ENCODE measurements at places on chromosomes 16 and 17.

DNA sequence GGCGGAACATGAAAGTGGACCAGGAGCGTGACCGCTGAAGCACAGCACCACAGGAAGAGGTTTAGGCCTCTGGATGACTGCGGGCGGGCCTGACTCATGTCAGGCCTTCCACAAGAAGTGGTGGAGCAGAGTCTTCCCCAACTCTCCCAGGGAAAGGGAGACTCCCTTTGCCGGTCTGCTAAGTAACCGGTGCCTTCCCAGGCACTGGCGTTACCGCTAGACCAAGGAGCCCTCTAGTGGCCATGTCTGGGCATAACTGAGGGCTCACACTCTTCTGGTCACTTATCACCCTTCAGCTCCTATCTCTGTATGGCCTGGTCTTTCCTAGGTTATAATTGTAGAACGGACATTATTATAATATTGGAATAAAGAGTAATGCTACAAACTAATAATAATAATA is 1931.9 kb downstream of the TP53TG3F start:
- DNase-seq: peak; percentile 18

- DNase-seq: no peak
Observed at GRCh38 chr17:50934672-50935220, 68.6 kb upstream of the TOB1 start.

DNA sequence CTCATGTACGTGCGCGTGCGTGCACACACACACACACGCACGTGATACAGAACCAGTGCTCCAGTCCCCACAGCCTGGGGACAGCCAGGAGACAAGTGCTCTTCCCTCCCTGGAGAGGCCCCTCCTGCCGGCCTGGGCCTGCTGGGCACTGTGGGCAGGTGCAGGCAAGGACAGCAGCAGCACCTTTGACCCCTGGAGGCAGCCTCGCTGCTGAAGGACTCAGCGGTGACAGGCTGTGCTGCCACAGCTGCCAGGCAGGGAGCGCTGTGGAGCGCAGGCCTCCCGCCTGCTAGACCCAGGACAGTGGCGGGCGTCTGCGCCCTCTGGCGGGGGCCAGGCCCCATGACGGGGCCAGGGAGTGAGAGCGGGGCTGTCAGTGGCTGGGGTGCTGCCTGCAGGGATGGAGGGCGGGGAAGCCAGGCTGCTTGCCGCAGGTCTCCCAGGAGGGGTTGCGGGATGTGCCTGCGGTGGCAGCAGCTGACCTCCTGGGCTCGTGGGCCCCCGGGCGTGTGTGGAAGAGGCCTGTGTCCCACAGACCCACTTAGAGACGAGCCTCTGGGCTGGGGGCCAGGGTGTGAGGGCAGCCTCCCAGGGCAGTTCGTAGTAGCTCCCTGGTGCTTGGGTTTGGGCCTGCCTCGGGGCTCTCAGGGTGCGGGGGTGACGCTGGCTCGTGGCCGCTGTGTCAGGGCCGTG is 63.5 kb upstream of the PVALEF start:
- DNase-seq: peak; percentile 93

- DNase-seq: no peak
Observed at GRCh38 chr16:84821179-84821578, 1.4 kb downstream of the CRISPLD2 start.

- DNase-seq: no peak
Observed at GRCh38 chr16:16197966-16198365, 25.3 kb downstream of the ABCC6 start.

DNA sequence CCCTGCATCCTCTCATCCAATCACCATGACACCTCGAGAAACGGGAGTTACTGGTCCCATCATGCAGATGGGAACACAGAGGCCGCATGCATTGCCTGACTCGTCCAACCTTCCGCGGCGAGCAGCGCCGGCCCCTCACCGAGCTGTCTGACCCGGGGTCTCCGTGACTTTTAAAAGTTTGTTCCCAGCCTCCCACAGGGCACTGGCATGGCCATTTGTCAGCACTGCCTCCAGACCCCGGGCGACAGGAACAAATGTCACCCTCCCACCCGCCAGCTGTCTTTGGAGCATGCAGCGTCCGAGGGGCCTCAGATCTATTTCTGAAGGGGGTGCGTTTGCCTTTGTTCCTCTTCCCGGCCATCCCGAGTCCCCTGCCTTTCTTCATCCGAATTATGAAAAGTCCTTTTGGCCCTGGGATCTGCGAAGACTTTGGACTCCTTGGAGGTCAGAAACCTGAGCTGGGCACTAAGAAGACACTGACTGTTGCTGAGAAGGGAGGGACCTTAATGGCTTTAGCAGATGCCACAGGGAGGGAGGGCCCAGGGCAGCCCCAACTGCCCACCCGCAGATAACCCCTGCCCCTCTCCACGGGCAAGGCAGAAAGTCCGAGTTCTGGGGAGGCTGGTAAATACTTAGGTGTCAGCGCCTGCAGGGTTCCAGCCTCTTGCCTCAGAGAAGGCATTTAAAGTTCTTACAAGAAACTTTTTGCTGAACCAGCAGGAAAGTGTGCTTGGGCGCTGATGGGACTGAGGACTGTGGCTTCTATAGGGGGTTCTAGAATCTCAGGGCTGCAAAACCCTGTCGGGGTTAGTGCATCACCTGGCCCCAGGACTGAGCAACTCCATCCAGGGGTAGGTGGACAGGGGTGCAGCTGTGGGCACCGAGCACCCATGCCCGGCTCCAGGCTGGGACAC is 348.1 kb downstream of the FOXL1 start:
- DNase-seq: no peak

GRCh38 chr16:28569021-28569420 is 15.3 kb downstream of the SGF29 start:
- no peak for DNase-seq

GRCh38 chr17:62625870-62626200 is 1.6 kb upstream of the MRC2 start:
- no peak for DNase-seq

- no peak for DNase-seq
Observed at GRCh38 chr17:74776990-74777389, 845 bp upstream of the NAT9 start.

GRCh38 chr16:24997665-24998064 is 17.5 kb downstream of the ARHGAP17 start:
- no peak for DNase-seq

- DNase-seq: no peak
Observed at GRCh38 chr16:50677351-50677750, 3.8 kb downstream of the SNX20 start.

DNA sequence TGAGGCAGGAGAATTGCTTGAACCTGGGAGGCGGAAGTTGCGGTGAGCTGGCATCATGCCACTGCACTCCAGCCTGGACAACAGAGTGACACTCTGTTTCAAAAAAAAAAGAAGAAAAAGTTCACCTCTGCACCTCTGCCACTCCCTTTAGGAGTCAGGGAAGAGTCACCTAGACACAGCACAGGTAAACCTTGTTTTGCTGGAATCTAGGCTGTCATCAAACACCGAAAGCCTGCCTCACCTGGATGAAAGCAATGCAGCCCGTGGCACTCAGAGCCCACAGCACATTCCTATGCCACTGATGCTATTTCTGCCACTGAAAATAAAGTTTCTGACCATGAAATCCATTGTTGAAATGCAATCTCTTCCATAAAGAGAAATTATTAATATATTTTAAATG is 22.2 kb downstream of the CFAP52 start:
- DNase-seq: no peak

DNA sequence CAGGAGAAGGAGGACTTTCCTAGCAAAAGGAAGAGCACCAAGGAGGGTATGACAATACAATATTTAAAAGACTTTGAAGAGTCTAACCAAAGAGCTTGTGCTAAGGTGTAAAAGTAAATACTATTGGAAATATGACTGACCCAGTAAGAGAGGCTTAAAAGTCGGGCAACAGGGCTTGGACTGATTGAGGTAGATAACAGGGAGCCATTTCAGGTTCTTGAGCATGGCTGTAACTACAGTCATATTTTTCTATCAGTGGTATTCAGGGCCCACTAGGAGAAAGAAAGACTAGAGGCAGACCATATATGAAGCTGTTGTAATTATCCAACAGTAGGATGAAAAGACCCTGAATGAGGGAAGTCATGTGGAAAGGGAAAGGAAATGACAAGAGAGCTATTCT is 62.3 kb downstream of the SMURF2 start:
- DNase-seq: no peak

DNA sequence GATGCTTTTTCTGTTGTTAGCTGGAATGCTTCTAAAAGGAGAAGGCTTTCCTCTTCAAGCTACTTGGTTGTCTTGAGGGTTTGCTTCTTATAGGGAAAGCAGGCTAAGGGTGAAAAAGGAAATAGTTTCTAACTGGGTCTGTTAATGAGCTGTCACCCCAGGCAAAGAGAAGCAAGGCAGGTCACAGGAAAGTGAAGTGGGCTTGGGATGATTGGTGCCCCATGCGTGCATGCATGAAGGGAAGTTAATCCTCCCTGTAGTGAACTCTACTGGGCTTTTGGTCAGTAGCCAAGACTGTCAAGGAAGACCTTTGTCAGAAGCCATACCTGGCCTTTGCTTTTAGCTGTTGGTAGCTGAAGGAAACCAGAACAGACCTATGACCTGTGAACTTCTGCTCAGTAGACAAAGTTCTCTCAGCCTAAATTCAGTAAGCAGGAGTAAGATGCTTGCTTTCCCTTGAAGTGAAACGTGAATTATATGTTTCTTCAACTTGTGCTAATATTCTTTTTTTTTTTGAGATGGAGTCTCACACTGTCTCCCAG is 16.5 kb downstream of the TENT4B start:
- no peak for DNase-seq

DNA sequence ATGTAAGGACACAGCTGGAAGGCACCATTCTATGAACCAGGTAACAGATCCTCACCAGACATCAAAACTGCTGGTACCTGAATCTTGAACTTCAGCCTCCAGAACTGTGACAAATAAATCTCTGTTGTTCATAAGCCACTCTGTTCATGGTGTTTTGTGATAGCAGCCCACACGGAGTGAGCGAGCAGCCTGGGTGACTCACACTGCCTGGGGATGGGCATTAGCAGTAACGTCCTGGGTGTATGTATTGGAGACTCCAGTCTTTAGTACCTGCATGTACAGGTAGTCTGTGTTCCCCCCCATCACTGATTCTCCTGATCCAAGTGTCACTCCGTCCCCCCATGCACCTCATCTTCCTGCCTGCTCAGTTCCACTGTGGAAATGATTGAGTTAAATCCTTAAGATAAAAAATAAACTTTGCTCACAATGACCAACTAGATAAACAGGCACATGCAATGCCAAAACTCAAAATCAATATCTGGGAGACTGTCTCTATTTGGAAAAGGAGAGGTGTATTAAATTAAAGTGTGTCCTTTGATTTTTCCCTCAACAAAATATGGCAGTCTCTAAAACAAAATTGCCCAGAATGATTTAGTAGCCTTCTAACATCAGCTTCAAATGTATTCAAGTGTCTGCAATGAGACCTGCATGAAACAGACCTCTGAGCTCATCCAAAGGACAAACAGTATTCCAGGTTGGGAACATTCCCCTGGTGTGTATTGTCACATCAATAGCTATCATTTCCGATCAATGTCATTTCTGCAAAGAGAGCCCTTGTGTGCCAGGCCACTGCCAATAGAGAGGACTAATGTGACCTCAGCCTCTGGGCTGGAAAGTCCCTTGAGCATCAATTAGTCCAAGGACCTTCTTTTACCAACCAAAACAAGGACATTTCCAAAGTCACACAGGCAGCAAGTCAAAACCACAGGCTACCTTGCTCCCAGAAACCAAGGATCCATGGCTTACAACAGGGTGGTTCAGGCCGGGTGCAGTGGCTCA is 12.2 kb upstream of the VAT1L start:
- DNase-seq: no peak

DNA sequence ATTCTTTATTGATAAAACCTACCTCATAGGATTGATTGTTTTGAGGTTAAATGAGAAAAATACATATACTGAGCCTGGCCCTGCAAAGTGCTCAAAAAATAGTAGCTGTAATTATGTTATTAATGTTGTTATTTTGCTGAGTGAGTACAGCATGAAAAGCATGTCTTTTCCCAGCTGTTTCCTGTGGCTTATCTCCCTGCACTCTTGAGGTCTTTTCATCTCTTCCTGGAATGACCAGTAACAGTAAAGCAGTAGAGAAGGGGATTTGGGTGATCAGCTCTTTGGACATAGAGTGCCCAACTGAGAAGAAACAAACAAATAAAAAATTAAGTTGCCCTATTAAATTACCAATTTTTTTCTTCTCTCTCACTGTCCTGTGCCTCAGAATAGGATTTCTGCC is 53.7 kb downstream of the NFAT5 start:
- no peak for DNase-seq

DNA sequence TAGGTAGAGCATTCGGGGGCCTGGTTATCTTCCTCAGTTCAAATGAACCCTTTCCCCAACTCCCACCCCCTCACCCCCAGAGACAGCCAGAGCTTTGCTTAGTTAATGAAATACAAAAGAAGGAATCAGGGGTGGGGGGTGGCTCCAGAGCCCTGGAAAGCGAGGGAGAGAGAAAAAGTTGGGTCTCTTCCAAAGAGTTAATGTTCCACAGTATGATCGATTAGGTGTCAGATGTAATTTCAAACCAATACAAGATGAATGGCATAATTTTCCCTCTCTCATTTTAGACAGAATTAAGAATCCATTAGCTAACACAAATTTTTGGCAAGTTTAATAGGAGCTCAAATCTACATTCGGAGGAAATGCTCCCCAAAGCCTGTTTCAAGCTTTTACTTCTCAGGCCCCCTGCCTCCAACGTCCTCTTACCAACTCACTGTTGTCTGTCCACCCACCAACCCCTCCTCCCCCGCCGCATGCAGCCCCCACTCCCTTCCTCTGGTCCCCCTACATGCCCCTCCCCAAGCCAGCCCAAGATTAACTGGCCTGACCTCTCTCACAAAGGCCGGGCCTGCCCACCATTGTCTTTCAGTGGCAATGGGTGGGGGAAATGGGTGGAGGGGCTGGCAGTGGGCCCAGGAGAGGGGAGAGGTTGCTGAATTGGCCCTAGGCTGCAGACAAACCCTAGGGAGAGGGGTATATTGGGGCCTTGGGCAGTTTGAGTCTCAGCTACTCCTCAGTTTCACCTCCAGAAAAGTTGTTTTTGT is 28.2 kb downstream of the NEUROD2 start:
- no peak for DNase-seq

- DNase-seq: no peak
Observed at GRCh38 chr16:450385-450784, 24.9 kb downstream of the RAB11FIP3 start.

DNA sequence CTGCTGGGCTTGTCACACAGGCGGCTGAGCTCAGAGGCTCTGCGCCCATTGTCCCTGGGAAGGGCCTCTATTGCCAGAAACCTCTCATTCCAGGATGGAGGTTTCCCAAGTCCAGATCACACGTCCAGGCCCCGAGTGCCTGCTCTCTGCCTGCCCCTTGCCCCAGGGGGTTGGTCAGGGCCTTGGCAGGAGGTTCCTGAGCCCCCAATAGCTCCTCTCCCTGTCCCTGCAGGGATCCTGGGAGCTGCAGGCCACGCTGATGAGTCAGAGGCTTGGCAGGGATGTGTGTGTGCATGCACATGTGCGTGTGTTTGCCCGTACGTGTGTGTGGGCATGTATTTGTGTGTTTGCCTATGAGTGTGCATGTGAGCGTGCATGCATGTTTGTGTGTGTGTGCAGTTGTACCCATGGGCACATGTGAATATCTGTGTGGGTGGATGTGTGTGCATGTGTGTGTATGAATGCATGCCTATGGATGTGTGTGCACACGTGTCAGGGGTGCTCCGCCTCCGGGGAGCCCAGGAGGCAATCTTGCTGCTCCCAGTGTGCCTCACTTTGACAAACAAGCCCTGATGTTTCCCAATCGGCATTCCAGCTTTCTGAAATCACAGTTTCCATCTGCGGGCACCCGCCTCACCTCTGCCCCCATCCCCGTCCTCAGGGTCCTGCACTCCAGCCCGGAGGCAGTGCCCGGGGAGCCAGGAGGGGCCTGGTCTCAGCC is 98.4 kb upstream of the GSE1 start:
- no peak for DNase-seq

GRCh38 chr17:52470553-52470952 is 312.0 kb upstream of the CA10 start:
- no peak for DNase-seq

- DNase-seq: no peak
Observed at GRCh38 chr17:68298601-68299000, 7.3 kb downstream of the ARSG start.
